Sciatic nerve (tissue), 2 donors: ENCODE measurements at places on chromosomes 4 and X.

GRCh38 chrX:145687146-145687545 is 130.5 kb upstream of the SLITRK2 start:
- DNase-seq, result no peak

DNA sequence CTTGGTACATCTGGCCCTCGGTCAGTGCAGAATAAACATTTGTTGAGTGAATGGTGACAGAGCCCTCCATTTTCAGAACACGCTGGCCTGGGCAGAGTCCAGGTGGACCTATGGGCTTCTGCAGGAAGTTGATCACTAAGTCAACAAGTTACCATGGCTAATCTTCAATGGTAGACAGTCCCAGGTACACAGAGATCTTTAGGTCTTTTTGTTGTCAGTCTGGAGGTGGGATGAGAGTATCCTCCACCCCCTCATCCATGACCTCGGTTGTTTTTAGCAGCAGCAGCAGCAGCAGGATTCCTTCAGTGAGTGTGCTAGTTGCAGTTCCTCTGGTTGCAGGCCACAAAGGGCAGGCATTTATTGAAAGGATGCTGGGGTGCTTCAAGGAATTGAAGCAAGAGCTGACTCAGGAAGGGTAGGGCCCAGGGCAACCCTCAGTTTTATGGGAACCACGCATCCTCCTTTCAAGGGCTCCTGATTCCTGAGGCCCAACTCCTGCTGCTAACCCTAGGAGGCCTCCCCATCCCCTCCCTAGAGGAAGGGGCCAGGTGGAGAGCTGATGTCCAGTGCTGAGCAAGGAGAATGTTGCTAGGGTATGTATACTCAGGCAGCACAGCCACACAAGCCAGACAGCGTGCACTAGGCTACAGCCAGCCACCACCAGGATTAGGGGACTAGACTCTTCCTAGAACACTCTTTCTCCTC is 1.7 kb upstream of the USP27X start:
- no peak for DNase-seq

- peak; percentile 56 for DNase-seq
These were observed 34.7 kb upstream of the SORCS2 start for GRCh38 chr4:7157666-7158065.

DNA sequence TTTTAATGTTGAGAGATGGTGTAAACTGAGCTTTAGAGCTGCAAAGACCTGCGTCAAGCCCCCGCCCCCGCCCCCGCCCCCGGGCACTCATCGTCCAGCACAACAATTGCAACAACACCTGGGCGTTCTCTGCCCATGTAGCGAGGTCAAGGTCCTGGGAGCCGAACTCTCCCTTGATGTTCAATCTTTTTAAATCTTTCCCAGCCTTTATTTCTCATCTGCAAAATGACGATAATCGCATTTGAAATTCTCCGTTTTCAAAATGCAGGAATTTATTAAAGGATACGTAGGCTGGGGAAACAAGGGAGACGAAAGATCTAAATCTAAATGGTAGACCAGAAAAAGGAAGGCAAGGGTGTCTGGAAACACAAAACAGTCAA is 648 bp upstream of the MSMO1 start:
- no peak for DNase-seq

DNA sequence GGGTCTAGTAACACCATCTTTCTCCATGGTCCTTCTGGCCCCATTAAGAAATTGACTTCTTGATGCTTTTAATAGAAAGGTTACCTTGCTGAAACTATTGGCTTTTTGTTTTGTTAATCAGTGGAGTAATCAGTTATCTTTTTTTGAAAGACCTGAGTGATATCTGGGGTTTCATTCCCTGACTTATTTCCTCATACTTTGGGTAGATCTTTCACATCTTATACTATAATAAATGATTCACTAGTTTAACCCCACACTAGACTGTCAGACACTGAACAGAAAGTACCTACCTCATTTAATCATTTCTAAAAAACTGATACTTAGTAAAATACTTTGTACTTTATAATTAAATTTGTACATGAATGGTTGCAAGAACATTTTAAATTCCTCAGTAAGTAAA is 1021.1 kb downstream of the STIM2 start:
- DNase-seq, result no peak

- no peak for DNase-seq
These were observed 9.4 kb downstream of the CHST7 start for GRCh38 chrX:46582966-46583365.

GRCh38 chrX:155070038-155070437 is 898 bp downstream of the CMC4 start:
- DNase-seq, result no peak

- no peak for DNase-seq
These were observed 373.7 kb downstream of the AR start for GRCh38 chrX:67917421-67918010.

GRCh38 chrX:34749896-34750295 is 92.8 kb upstream of the TMEM47 start:
- no peak for DNase-seq

DNA sequence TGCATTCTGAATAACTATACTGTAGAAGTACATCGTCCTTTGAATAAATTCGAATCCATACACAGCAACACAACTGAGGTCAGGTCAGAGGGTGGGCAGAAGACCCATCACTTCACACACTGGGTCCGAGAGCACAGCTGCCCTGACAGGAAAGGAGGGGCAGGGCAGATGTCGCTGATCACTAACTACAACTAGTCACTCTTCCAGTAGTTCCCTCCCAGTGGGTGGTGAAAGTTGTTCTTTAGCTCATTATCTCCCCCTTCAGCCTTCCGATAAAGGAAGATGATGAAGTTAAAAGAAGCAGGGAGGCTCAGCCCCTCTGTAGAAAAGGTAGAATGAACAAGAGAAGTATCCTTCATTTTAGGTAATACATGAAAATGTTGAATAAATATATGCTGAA is 278.9 kb downstream of the INPP4B start:
- DNase-seq, result no peak

DNA sequence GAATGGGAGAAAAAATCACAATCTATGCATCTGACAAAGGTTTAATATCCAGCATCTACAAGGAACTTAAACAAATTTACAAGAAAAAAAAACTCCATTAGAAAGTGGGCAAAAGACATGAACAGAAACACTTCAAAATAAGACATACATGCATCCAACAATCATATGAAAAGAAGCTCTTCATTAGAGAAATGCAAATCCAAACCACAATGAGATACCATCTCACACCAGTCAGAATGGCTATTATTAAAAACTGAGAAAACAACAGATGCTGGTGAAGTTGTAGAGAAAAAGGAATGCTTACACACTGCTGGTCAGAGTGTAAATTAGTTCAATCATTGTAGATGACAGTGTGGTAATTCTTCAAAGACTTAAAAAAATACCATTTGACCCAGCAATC is 306.0 kb upstream of the TBX22 start:
- DNase-seq, result no peak

DNA sequence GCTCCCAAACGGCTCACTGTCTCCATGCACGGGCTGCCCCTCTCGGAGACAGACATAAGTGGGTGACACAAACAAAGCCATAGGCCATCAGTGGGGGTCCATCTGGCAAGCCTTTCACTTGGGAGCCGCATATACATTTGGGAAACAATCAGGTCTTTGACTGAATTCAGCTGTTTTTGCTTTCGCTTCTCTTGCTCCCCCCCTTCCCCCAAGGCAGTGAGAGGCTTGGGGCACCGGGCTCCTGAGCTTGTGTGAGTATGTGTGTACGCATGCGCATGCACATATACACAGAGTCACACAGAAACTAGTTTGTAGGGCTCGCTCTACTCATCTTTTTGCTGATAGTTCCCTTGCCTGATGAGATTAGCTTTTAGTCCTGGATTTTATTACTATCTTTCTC is 284.4 kb downstream of the AFF2 start:
- no peak for DNase-seq

DNA sequence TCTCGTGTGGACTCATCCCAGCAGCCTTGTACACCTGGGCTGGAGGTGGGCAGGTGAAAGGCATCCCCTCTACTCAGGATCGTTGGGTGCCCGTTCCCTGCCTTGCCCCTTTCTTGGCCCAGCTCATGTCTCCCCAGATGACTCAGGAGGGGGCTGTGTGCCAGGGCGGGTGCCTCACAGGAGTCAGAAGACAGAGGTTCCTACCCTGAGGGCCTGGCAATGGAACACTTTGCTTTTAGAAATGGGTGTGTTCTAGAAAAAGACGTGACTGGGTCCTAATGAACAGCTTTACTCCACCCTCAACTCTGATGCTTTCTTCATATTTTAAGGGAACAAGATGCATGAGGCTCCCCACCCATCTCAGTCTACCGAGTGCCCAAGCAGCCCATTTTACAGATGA is 22.5 kb upstream of the TRIM2 start:
- no peak for DNase-seq

- no peak for DNase-seq
These were observed 69.1 kb upstream of the PLAC1 start for GRCh38 chrX:134727363-134727762.

- no peak for DNase-seq
These were observed 18.4 kb upstream of the CC2D2A start for GRCh38 chr4:15451181-15451865.

GRCh38 chr4:24639714-24640113 is 55.4 kb upstream of the DHX15 start:
- no peak for DNase-seq

GRCh38 chr4:180449395-180449956 is 1793.7 kb upstream of the TENM3 start:
- DNase-seq, result no peak

GRCh38 chr4:173526027-173526482 is 4.0 kb downstream of the HAND2 start:
- no peak for DNase-seq

DNA sequence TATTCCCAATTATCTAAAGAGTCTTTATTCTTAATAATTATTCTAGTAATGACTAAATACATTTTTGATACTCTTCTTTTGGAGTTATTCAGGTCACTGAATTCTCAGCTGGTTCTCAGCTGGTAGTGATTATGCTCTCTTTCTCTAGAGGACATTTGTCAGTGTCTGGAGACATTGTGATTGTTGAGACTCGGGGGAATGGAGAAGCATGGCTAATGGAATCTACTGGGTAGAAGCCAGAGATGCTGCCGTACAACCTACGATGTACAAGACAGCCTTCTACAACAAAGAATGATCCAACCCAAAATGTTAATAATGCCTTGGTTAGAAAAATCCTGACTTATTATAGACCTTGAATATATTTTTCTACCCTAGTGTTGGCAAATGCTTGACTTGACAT is 149.2 kb upstream of the ANKRD50 start:
- DNase-seq, result no peak

GRCh38 chrX:109874548-109874947 is 128.4 kb upstream of the TMEM164 start:
- no peak for DNase-seq

DNA sequence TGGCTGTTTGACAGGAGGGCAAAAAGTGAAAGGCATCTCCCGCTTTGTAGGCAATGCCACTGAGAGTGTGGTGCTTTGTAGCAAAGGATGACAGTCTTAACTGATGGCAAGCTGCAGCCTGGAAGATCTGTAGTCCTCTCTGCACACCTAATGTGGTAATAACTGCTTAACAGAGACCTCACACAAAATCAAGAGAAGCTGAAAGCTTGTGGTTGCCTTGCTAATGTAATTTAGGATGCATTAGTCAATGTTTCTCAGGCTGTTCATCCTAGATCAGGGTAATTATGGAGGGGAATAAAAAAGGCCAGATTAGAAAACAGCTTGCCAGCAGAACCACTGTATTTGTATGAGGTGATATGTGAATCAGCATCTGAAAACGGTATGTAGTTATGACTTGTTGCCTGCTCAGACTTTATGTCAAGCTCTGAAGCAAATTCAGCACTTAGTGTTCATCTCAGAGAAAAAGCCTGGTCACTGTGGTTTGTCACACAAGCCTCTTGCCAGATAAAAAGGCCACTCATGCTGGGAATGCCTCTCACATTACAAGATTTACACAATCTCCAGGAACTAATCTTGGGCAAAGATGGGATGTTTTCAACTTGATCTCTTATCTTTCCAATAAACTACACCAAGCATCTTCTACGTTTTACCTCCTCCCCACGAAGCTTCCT is 130.8 kb downstream of the ENOX2 start:
- no peak for DNase-seq

DNA sequence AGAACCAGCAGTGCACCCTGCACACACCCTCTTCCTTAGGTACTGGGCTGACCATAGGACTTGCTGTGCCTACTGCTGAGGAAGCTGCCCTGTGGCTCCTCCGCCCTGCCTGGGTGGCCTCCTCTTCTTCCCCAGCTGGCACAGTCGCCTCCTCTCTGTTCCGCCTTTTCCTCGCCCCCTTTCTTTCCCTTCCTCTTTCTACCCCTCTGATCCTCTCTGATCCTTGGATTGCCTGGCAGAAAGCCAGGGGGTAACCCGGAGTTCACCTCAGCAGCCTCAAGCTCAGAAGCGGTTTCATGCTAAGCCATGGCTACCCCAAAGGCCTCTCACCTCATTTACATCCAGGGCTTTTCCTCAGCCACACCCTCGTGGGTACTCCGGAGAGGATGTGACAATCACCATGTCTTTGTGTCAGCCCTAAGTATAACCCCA is 136.2 kb downstream of the SMIM20 start:
- peak; percentile 70 for DNase-seq

GRCh38 chr4:140865253-140866217 is 109.3 kb upstream of the TBC1D9 start:
- no peak for DNase-seq

DNA sequence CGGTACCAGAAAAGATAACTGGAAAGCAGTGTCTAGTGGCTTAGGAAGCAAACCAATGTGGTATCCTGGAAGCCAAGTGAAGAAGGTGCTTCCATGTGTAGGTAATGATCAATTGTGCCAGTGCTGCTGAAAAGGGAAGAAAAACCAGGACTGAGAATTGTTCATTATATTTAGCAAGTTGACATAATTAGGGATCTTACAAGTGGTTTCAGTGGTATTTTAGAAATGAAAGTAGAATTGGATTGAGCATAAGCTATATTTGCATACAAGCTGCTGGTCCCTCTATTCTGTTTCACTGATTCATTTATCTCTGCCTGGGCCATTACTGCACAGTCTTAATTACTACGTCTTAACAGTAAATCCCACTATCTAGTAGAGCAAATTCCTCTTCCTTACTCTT is 32.3 kb downstream of the PRDM8 start:
- no peak for DNase-seq

DNA sequence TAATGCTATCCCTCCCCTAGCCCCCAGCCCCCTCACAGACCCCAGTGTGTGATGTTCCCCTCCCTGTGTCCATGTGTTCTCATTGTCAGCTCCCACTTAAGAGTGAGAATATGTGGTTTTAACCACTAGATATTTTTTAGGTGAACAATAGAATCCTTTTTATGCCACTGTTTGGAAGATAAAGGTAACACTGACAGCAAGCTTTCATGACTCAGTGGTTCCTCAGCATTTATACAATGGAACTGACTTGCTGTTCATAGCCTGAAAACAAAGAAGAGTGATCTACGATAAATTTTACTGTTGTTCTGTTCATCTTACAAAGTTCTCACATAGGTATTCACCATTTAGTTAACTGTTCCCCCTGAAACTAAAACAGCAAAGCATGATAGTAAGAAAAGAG is 147.8 kb downstream of the ARHGAP10 start:
- DNase-seq, result no peak
